ENCODE measurements at places on chromosomes 16 and 17. TPM values are rescaled to one million over a fixed set of nuclear protein-coding genes. Genes with fewer than 3 reads are reported as not detected.

Gene UMOD
- total RNA-seq, result not detected

Gene ABCC3
- total RNA-seq, result 52.8 TPM

Gene ZNF830
- total RNA-seq, result 8.7 TPM

Gene HAP1
- 0.13 TPM for total RNA-seq

Gene VASN
- total RNA-seq, result 26.6 TPM

DNA sequence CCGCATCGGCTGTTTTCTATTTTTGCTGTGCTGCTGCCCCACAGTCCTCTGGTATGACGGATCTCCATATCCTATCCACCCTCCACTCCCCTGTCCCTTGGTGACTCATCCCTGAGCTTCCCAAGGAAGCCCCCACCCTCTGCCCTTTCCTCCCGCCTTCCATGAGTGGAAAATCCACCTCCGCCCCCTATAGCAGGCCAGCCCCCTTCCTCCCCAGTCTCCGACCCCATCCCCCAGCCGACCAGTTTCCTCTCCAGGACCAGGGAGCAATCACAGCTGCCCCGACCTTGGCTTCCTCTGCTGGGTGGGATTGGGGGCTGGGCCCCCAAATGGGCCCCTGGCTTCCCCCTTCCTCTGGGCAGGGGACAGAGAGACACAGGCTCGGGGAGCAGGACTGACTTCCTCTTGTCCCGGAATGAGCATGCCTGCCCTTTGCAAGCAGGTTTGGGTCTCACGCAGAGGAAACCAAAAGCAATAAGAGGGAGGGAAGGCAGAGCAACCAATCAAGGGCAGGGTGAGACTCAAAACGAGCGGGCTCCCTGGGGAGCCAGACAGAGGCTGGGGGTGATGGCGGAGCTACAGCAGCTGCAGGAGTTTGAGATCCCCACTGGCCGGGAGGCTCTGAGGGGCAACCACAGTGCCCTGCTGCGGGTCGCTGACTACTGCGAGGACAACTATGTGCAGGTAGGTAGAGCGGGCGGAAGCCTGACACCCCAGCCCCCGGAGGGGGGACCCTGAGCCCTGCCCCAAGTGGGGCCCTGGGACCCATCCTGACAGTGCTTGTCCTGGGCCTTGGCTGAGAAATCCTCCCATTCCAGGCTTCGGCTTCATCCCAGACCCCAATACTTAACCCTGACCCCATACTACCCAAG lies at the start of the genes ABI3 and GNGT2:
TSS of gene ABI3 (plus strand) at position 550 of the 872 bp plus-strand sequence. CDS start at position 568, 18 bp downstream.
TSS of gene GNGT2 (minus strand) at position 417 of the 872 bp plus-strand sequence. CDS start 3,152 bp downstream, outside the sequence.
- no peak for DNase-seq

GRCh38 chr17:539066-539465 lies 175.6 kb downstream of the VPS53 start:
- no peak for DNase-seq

- DNase-seq, result no peak
Observed at GRCh38 chr17:70060415-70060814, 14.6 kb upstream of the KCNJ16 start.

- DNase-seq, result peak; percentile 53
Observed at GRCh38 chr16:69314534-69314933, 3.4 kb downstream of the VPS4A start.

GRCh38 chr17:57269598-57270255 lies 13.4 kb downstream of the MSI2 start:
- no peak for DNase-seq

Data from mesenteric fat pad (tissue), 1 donor.